Foreskin keratinocyte (primary cell): ENCODE measurements at places on chromosomes 2 and 18. TPM values are rescaled to one million over a fixed set of nuclear protein-coding genes. Genes with fewer than 3 reads are reported as not detected.

- DNase-seq: no peak
Measured at GRCh38 chr2:241256168-241256545, 59.3 kb downstream of the HDLBP start.

DNA sequence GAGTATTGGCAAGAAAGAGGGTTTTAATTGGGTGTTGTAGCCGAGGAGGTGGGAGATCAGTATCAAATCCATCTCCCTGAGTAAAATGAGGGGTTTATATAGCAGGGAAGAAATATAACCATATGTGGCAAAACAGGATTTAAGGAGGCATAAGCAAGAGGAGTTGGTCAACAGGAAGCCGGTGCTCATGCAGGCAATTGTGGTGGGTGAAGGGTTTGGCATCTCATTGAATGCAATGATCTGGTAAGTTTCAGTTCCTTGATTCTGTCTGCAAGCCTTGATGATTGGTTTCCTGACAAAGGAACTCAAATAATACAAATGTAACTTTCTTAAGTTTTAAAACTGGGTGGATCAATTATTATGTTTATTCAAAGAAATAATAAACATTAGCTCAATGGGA, 564.4 kb upstream of the LINC00305 start:
- no peak for DNase-seq

The NMUR1 gene
- polyA plus RNA-seq: not detected in 2 replicates

The TUBA3E gene
- polyA plus RNA-seq: not detected in 2 replicates

The HRH4 gene
- polyA plus RNA-seq: not detected in 2 replicates
